ENCODE measurements at places on chromosomes 5 and 9.

DNA sequence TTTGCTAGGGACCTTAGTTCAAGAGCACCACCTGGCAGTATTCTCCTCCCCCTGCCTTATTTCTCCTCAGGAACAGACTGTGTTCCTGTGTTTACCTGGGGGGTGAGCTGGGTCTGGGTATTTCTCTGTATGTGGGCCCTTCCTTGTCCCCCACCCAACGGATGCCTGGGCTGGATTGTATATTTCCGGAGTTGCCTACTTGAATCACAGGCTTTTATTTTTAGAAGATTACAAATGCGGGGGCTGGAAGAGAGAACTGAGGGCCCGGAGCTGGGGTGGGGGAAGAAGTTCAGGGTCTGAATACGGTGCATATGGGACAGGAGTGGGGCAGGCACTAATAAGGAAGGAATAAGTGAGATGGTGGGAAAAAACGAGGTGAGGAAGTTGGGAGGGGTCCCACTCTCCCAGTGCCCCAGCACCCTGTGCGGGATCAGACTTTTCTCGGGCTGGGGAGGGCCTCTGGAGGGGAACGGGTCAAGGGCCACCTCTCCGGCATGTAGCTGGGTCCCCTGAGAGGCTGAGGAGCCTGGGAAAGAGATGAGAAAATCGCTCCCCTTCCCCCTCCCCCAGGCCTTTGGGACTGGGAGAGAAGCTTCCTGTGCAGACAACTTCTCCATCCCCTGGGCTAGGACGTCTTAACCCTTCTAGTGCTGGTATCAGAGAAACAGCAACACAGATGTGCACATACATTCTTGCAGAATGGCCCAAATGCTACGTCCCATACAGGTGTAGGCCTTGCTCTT is 42.1 kb downstream of the PCDH1 start:
- DNase-seq: peak; percentile 66

DNA sequence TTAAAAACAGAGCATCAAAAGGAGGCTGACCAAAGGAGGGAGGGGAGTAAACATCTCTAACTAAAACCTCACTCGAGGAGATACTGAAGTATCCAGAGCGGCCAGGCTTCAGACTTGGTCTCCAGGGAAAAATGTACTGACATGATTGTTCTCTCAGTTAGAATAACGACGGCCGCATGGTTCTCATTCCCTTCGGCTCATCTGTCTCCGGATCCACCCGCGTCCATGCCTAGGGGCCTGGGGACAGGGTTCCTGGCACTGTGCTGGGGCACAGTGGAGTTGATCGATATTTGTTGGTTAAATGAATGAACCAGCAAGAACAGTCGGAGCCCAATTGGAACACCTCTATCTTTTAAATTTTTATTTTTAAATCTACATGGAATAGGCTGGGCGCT is 167.1 kb upstream of the PHYKPL start:
- no peak for DNase-seq

GRCh38 chr5:160852049-160852448 is at the start of gene ATP10B:
TSS of gene ATP10B (minus strand) at chr5:160852211. CDS start at chr5:160688074, 164,137 bp downstream.
- DNase-seq: no peak

GRCh38 chr9:13608451-13608850 is 329.0 kb upstream of the MPDZ start:
- DNase-seq: no peak

- peak; percentile 44 for DNase-seq
These were observed 13.2 kb downstream of the TUT7 start for GRCh38 chr9:86341007-86341491.

GRCh38 chr9:81074221-81074620 is 615.1 kb downstream of the TLE1 start:
- DNase-seq: no peak

DNA sequence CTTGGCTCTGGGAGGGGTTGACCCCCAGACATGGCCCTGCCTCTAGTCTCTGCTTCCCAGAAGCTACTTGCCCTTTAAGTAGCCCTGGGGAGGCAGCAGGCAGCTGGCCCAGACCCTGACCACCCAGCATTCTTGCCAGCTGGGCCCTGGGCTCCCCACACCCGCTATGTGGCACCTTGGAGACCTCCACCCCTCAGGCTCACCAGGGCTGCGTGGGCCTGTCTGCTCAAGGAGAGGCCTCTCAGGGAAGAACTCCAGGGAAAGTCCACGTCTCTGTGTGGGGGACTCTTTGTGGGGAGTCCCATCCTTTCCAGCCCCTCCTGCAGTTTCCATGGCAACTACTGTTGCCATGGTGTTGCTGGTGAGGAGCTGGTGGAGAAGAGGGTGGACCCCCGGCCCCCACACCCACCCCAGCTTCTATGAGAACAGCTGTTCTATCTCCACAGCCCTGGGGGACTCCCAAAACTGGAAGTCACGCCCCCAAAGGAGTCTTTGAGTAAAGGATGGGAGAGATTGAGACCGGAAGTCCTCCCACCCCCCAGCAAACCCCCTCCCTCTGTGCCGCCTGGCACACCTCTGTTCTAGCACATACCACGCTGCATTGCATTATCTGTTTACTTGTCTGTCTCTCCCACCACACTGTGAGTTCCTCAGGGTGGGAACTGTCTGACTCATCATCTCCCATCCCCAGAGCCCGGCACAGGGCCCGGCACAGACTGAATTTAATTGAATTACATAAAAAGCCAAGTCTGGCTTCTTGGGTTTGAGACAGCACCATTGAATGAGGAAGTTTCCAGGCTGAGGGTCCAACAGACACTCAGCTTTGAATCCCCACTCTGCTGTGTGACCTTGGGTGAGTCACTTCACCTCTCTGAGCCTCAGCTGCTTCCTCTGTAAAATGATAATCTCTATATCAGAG is 12.6 kb downstream of the DNM1 start:
- no peak for DNase-seq

- peak; percentile 93 for DNase-seq
These were observed 262.1 kb upstream of the KLF4 start for GRCh38 chr9:107751567-107752210.

DNA sequence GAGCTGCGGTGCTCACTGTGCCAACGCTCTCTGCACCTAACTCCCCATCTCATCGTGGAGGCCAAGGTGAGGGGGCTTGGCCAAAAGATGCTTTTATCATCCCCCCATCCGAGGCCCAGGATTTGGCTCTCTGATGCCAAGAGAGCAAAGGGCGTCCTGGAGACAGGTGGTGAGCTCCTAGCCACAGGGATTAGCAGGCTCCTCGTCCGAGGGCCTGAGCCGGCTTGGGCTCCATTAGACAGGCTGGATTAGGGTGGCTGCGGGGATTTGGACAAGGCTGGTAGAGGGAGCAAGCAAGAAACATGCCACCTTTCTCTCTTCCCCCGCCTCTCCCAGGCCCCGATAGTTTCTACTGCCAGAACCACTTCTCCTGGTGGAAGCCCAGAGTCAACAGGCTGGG is 1.0 kb upstream of the GRM6 start:
- DNase-seq: no peak

DNA sequence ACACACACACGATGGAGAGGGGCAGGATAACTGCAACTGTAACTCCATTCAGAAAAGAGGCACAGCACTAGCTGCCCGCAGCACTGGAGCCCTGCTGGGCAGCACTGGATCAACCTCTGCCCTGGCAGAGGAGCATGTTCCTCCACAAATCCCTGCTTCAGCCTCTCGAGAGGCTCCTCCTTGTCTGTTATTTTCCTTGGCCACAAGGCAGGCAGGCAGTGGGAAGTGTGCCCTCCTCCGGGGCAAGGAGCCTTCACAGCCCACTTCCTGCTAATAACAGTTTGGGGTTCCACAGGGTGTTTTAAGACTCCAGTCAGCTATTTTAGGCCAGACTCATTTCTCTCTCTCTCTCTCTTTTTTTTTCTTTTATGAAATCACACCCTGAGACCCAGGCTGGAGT is 11.8 kb downstream of the FXN start:
- peak; percentile 8 for DNase-seq

- DNase-seq: no peak
These were observed 823 bp upstream of the PRDM6 start for GRCh38 chr5:123088031-123088805.
